Transverse colon (tissue), 4 donors: ENCODE measurements at places on chromosomes 1 and 21.

DNA sequence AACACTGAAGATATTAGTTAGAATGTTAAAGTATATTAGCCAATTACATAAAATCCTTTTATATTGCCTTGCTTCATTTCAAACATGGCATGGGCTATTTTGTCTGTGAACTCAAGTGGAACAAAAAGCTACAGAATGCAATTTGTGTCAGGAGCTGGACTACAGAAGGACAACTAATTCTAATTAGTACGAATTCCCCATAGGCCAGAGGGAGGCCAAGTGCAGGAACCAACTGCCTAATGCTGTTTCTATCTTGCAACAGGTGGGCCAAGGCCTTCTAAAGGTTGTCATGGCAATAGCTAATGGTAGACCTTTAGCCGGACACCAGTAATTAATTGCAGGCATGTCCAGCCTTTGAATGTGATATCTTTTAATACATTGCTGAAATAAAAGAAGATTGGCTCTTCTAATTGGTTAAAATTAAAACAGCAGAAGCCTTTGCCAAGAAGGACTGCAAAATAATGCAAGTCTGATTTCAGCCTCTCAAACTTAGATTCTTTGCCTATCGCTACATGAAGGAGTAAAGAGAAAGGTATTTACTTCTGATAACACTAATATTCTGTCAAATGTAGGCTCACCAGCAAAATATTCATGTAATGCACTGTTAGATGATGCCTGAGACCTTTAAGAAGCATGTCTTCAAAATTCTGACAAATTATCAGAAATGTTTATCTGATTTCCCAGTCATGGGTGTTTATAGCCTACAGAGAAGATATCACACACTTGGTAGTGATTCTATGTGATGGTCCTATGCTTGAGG, 232.1 kb downstream of the LMO4 start:
- DNase-seq = no peak

DNA sequence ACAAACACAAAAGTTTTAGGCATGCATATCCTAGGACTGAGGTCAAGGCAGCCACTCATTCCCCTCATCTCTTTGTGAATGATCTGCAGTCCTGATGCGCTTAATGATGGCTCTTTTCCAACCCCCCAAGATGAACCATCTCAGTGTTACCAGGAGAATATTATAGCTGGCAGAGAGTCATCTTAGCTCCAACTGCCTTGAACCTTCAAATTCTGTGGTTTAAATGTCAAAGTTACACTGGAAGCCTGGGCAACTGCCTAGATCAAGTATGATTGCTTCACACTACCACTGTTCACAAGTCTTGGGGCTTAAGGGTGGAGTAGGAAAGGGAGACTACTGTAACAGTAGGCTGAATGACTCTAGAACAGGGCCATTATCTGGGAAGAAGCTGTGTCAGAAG, 8.0 kb upstream of the MYBPHL start:
- DNase-seq = no peak

DNA sequence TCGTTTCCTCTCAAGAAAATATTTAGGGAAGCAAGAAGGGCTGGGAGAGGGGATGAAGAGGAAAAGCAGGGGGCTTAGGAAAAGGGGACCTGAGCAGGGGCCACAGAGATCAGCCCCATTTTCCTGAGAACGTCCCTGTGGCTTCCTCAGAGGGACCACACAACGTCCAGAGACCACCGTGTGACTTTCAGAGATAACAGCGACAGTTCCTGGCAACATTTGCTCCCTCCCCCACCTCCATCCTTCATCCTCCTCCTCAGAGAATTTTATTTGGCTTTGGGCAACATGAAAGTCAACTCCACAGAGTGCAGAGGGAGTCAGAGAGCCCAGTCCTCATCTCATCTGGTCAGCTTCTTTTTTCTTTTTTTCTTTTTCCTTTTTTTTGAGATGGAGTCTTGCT, 50.9 kb downstream of the RUNX1 start:
- DNase-seq = no peak

DNA sequence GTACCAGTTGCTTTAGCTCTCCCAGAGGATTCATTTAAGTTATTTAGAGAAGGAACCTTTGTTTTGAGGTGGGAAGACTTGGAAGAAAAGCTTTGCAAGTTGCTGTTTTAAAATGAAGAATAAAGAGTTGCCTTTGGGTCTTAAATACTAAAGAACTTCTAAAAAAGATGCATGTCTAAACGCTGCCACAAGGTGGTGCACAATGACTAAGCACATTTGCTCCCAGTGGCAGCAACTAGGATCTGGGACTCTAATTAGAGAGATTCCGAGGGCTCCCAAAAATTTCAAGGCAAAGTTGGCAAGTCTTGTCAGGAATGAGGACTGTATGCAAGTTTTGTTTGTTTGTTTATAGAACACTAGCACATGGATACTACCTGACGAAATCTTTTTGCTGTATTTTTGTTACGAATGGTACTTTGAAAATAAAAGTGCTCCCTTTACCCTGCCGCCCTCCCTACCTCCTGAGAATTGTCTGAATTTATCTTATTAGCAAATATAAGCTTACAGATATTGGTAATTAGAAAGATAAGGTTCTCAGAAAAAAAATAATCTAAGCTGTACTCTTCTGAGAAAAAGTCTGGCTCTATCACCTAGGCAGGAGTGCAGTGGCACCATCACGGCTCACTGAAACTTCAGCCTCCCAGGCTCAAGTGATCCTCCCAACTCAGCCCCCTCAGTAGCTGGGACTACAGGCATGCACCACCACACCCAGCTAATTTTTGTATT, 121.8 kb downstream of the HFM1 start:
- DNase-seq = peak; percentile 43

- DNase-seq = no peak
Measured at GRCh38 chr1:25061261-25061995, 131.4 kb upstream of the RUNX3 start.

- DNase-seq = no peak
Measured at GRCh38 chr1:245823408-245824147, 668.8 kb downstream of the KIF26B start.

GRCh38 chr1:211527006-211527405, 35.0 kb upstream of the RD3 start:
- no peak for DNase-seq

- no peak for DNase-seq
Measured at GRCh38 chr1:113459279-113459678, 69.0 kb downstream of the MAGI3 start.

DNA sequence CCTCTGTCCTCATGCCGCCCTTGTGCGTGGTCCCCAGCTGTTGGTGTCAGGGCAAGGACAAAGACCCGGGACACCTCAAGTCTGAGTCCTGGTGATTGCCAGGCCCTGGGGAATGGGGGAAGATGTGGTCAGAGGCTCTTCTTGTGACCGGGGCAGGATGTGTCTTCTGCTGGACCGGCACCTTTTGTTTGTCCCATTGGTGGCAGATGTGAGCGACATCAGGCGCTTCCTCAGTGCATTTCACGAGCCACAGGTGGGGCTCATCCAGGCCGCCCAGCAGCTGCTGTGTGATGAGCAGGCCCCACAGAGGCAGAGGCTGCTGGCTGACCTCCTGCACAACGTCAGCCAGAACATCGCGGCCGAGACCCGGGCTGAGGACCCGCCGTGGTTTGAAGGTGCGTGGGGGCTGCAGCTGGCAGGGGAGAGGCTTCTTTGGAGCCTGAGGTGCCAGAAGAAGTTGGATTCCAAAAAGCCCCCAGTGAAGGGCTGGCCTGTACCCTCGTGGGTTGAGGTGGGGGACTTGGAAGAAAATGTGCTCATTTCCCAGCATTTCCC, 8.4 kb downstream of the DFFB start:
- no peak for DNase-seq

DNA sequence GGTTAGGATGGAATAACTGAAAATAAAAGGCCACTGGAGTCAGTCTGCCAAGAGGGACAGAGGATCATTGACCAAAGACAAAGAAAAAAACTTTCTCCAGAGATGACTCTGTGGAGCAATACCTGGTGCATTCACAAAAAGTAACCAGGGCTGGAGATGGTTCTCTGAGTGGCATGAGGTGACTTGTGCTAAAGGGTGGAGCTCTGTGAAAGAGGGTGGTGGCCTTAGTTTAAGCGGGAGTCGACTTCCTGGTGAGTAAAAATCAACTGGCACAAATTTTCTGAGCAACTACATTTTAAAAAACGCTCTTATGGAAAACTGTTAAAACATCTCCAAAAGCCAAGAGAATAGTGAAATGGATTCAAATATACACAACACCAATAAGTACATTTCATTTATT, 10.0 kb downstream of the NHLH2 start:
- no peak for DNase-seq

- DNase-seq = no peak
Measured at GRCh38 chr1:15418806-15419515, 9.3 kb downstream of the EFHD2 start.

DNA sequence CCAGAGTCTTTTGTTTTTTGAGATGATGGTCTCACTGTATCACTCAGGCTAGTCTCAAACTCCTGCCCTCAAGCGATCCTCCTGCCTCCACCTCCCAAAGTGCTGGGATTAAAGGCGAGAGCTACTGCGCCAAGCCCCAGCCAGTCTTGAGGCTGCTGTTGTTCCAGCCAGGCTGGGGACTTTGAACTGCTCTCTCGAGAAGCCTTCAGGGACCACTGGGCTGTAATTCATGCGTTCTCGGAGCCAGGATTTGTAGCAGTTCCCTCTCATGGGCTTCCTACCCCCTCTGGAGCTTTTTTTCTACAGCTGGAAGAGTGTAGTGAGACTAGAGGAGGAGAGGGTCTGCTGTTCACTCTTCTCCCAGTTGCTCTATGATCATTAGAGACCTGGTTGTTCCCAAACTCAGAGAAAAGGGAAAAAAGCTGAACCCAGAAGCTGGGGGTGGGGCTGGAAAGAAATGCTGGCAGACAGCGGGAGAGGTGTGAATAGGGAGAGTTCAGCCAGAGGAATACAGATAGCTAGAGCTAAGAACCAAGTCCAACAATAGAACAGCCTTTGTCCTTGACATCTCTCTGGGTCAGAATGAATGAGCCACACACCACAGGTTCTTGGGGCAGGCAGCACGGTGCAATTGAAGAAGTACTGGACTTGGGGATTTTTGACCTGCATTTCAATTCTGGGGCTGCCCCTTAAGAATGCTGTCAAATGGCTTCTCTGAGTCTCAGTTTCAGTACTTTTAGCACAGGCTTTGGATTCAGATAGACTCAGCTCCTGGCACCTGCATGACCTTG, 13.2 kb upstream of the SLC41A1 start:
- no peak for DNase-seq

DNA sequence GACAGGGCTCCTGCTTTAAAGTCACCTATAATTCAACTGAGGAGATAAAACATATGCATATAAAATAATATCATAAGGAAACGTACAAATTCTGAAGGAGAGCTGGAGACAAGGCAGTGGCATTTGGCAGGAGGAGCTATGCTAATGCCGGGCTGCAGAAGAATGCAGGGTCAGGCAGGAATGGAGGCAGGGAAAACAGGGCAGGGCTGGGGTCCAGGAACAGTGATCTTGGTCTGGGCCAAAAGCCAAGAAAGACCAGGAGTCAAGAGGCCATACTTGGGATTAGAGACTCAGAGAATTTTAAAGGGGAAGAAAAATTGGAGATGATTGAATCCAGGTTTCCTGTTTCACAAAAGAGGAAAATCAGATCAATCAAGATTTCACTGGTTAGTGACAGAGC, 20.0 kb upstream of the BRDT start:
- no peak for DNase-seq
